T-helper 2 cell (primary cell): ENCODE measurements at places on chromosomes 11 and 22.
A peak's percentile ranks its signal among the peaks of the same experiment; 100 is the strongest.

DNA sequence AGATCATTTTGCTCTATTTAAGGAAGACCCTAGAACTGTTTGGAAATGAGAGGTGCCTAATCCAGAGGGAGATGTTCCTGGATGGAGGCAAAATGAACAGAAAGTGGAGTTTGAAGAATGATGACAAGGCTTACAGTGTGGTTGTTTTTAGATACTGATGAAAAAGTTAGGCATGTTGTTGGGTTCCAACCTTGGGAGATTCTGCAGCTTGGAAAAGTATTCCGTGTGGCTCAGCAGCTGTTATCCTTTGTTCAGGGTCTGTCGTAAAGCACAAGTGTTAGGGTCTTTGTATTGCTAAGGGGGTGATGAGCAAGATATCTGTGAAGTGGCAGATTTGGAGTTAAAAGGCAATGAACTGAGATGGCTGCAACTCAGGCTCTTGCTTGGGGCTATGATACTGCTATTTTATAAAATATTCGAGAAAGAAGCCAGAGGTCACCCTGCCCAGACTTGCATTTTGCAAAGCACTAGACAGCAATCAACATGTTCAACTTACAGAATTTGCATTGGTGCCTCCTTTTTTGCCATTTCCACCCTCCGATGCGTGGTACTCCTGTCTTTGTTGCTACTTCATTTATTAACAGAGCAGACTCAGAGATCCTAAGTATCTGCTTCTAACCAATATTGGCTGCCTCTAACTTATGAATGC, 45.3 kb upstream of the POGLUT3 start:
- no peak for DNase-seq

DNA sequence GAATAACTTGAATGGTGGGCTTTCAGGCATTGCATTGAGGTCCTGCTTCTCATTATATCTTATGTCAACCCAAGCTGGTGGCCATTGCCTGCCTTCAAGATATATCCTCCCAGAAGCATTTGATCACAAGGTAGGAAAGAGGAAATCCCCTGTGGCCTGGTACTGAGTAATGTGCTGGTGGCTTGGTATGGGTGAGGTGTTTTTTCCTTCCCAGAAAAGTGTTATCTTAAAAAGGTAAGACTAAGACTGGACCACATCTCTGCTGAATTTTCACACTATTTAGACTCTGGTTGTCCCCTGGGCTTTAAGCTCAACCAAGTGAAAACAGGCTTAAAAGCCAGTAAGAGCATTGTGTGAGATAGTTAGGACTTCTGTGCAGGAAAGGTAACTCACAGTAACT, 3.7 kb downstream of the INSC start:
- DNase-seq: no peak

- DNase-seq: no peak
Observed at GRCh38 chr22:49913026-49913425, 5.2 kb downstream of the ALG12 start.

DNA sequence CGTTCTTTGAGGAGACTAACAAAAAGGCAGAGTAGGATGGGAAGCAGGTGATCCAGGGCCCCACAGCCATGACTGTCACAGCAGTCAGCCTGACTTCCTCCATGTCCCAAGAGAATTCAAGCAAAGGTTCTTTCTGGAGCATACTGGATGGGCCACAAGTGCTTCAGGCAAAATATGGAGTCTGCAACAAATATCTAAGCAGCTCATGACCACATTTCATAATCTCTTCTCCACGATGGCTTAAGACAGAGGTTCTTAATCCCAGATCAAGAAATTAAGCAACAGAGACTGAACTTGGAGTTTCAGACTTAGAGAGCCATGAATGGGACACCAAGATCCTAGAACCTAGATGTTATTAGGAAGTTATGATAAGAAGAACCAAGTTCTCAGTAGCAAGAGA, 31.6 kb downstream of the GUCY1A2 start:
- DNase-seq: no peak

DNA sequence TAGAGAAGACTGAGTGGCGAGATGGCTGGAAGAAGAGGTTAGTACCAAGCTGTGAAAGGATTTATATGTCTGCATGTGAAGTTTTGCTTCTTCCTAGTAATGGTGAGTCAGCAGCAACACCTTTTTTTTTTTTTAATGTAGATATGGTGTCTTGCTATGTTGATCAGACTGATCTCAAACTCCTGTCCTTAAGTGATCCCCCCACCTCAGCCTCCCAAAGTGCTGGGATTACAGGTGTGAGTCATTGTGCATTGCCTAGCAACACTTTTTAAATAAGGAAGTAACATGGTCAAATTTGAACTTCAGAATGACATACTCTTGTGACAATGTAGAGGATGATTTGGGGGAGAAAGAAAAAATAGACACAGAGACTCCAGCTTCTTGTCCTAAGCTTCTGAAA, 6.5 kb upstream of the CSTPP1 start:
- DNase-seq: no peak

DNA sequence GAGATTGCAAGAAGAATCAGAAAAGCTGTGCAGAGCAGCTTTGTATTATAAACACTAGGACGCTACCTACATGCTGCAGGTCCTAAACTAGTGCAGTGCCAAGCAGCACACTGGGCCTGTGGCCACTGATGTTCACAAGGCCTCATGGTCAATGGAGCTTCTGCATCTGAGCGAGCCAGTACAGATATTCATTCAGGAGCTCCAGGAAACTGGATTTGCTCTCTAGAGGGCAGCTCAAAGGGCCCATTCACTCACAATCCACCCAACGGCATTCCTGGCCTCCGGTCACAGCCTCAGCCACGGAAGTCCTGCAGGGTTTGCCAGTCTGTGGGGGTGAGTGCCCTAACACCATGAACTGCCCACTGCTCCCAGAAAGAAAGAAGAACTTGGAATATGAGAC, 5.8 kb upstream of the TBC1D10A start:
- no peak for DNase-seq

- DNase-seq: no peak
Observed at GRCh38 chr11:120142441-120143100, 4.7 kb upstream of the TRIM29 start.

GRCh38 chr11:8765294-8765693, 82.7 kb downstream of the RPL27A start:
- DNase-seq: no peak

GRCh38 chr11:30431127-30431814, 108.4 kb downstream of the ARL14EP start:
- no peak for DNase-seq

DNA sequence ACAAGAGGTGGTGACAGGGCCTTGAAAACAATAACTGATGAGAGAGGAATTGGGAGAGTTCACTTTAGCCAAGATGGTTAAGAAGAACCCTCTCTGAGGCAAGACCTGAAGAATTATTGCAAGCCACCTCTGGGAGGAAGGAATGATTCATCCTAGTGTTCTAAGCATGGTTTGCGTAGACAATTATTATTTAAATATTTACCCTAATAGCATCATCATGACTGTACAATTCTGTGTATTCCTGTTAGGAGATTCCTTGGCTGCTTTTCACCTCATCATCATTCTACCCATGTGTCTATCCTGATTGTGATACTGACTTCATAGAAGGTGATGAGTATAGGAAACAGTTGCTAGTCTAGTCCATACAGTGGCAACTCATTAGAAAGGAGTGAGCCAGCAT, 264.4 kb downstream of the DDX10 start:
- DNase-seq: no peak

- peak; percentile 58 for DNase-seq
Observed at GRCh38 chr11:58573451-58574104, 2.1 kb downstream of the LPXN start.

DNA sequence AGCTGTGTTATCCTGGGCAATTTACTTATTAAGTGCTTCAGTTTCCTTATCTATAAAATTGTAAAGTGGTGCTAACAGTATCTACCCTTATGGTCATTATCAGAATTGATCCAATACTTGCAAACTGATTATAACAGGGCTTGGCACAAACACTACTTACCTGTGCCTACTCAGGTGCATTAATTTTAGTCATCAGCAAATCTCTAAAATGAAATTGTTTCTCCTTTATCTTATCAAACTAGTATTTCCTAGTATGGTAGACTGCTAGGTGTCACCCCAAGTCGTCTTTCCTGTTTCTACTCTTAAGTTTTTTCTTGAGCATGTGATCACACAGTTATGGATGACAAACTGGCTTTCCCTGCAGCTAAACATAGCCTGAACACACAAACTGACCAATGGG, 4.3 kb upstream of the SLC25A17 start:
- no peak for DNase-seq

- no peak for DNase-seq
Observed at GRCh38 chr11:111386611-111387150, 7.6 kb upstream of the POU2AF1 start.

- no peak for DNase-seq
Observed at GRCh38 chr11:71269603-71270511, 17.5 kb upstream of the SHANK2 start.

DNA sequence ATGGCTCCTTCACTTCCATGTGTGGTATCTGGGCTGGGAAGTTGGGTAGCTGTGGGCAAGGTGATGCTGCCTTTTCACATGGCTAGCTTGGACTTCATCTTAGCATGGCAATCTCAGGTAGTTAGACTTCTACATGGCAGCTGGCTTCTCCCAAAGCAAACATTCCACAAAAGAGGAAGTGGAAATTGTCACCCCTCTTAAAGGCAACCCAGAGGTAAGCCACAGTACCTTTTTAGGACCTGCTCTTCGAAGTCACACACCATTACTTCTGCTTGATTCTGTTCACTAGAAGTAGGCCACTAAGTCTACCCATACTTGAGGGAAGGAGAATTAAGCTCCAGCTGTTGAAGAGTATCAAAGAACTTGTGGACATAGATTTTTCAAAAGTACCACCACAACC, 25.9 kb downstream of the TUG1 start:
- DNase-seq: no peak

- DNase-seq: no peak
Observed at GRCh38 chr22:23093051-23093788, 22.9 kb downstream of the GNAZ start.

DNA sequence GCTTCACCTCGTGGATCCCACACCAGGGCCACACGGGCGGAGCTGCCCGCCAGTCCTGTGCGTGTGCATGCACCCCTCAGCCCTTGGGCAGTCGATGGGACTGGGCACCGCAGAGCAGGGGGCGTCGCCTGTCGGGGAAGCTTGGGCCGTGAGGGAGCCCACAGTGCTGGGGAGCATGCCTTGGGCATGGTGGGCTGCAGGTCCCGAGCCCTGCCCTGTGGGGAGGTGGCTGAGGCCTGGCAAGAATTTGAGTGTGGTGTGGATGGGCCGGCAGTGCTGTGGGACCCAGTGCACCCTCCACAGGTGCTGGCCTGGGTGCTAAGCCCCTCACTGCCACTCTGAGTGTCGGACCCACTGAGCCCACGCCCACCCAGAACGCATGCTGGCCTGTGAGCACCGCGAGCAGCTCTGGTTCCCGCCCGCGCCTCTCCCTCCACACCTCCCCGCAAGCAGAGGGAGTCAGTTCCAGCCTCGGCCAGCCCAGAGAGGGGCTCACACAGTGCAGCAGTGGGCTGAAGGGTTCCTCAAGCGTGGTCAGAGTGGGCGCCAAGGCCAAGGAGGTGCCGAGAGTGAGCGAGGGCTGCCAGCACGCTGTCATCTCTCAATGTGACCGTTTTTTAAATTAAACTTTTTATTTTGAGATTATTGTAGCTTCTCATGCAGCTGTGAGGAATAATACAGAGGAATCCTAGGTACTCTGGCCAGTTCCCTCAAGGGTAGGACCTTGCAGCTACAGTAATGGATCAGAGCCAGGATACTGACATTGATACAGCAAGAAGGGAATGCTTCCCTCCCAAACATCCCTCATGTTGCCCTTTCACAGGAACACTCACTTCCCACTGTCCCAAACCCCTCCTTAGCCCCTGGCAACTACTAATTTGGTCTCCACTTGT, 127.7 kb downstream of the CRYBB2 start:
- DNase-seq: no peak

DNA sequence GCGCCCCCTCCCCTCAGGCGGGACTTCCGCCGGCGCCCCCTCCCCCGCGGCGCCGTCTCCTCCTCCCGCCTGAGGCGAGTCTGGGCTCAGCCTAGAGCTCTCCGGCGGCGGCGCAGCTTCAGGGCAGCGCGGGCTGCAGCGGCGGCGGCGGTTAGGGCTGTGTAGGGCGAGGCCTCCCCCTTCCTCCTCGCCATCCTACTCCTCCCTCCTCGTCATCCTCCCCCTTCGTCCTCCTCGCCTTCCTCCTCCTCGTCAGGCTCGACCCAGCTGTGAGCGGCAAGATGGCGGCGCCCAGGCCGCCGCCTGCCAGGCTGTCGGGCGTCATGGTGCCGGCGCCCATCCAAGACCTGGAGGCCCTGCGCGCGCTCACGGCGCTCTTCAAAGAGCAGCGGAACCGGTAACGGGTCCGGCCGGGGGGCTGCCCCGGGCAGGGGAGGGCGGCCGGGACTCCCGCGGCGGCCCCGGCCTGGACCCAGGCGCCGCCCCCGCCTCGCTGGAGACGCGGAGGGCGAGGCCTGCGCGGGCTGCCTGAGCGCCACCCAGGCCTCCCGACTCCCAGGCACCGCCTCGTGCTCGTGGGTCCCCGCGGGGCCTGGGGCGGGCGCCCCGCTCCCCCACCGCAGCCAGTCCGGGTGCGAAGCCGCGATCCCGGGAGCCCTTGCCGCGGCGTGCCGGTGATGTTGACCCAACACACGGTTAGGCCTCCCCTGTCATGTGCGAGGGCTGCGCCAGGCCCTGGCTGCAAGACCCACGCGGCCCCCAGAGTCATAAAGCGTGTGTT, at the start of gene ATXN10:
TSS of gene ATXN10 (plus strand) at position 52 of the 781 bp plus-strand sequence. CDS start at position 282, 230 bp downstream.
- DNase-seq: peak; percentile 58

DNA sequence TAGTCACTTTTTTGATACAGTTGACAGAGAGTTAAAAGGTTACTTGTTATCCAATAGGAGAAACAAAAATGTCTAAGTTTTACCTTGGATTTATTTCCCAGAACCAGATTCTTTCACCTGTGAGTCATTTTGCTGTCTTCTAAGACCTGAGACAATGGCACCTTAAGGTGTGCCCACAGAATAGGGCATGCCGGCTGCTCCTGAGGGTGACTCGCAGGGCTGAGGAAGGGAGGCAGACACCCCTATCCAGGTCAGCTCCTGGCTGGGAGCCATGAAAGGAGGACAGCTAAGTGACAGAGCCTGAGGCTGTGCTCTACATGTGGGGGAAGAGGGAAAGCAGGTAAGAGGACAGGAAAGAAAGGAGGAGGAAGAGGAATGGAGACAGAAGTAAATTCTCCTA, 67.8 kb downstream of the RASSF10 start:
- no peak for DNase-seq

DNA sequence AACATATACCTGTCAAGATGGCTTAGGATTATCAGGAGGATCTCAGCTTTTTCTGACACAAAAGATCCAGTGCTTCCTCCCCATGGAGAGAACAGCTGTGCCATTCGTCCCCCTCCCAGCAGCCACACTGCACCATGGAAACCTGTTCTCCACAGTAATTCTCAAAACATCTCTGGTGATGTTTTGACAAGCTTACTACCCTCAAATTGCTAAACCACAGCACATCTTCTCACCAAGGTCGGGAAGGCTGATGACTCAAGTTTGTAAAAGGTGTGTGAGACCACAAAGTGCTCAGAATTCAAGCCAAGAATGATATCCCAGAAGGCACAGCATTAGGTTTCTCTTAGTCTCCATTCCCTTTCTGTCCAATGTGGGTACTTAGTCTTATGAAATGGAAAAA, 3.9 kb upstream of the RAB38 start:
- no peak for DNase-seq
